ENCODE measurements at places on chromosomes 12 and 14. TPM values are rescaled to one million over a fixed set of nuclear protein-coding genes. Genes with fewer than 3 reads are reported as not detected.

The PROX2 gene
- total RNA-seq = 0.58 TPM

The CCDC92 gene
- total RNA-seq = 31.9 TPM

The CLEC4A gene
- 1.3 TPM for total RNA-seq

The RAD9B gene
- 0.47 TPM for total RNA-seq

The FAM181A gene
- not detected for total RNA-seq

The GPRC5A gene
- total RNA-seq = 2.2 TPM

The AQP2 gene
- 0.81 TPM for total RNA-seq

The TBK1 gene
- 14.6 TPM for total RNA-seq

The LMO3 gene
- total RNA-seq = 59.1 TPM

The GPR84 gene
- total RNA-seq = 0.73 TPM

The KLHDC1 gene
- 0.91 TPM for total RNA-seq

DNA sequence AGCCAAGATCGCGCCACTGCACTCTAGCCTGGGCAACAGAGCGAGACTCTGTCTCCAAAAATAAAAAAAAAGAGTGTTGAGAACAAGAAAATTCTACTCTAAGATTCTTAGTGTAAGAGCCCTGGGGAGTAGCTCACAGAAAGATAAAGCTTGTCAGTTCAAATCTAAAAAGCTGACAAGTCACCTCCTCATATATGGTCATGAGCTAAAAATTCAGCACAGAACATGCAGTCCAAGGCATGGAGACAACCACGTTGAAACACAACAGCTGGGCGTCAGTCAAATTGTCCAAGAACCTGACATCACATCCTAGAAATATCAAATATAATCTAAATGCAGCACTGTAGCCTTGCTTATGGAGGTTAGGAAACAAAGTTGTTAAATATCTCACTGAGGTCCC lies 47.8 kb downstream of the CLIP1 start:
- ATAC-seq = no peak

DNA sequence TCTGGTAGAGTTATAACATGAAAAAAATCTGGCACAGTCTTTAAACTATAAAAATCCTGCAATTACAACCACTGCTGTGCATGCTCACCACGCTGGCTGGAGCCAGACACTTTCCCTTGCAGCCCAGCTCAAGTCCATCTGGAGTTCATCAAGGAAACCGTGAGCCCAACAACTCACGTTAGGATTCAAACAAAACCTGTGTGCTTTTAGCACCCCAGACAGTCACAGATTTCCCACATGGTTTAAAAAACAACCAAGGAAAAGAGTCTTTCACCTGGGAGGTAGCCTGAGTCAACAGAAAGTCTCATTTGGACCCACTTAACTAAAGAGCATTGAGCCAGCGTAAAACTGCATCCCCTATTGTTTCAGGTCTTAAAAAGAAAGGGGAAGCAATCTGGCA lies 4.7 kb downstream of the LRIG3 start:
- ATAC-seq = peak; percentile 17

DNA sequence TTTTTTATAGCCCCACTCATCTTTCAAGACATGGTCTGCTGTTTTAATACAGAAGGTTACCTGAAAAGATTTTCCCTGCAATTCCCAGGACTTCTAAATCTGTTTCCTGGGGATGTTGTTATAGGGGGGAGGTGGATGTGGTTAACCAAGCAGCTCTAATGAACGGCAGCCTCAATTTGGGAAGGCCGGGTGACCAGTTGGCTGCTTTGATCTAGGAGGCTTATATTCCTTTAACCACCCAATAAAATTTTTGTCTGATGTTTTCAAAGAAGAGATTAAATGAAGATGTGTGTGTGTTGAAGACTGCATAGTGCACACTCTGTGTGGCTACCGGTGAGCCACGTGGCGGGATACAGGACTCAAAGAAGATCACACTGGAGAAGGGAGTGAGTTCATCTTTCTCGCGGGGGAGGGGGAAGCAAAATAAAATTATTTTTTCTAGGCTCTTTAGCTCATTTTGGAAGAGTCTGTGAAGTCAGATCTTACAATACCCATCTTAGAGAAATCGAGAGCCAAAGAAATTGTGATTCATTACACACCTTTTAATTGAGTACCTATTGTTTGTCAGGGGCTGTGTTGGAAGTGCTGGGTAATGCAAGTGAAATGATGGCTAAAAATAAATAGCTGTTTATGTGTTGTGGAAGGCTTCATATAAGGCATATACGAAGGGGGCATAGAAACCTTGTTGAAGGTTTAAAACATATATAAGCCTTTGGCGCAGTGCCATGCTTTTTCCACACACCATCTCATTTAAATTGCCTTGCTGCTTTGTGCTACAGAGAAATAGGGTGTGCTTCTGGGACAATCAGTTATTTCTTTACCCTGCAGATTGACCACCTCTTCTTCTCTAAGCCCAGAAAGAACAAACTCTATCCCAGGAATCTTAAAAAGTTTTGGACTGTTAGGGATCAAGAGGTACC lies 18.5 kb downstream of the ELK3 start:
- ATAC-seq = no peak

- ATAC-seq = no peak
Observed at GRCh38 chr12:95694136-95694535, 96.4 kb downstream of the NTN4 start.

- no peak for ATAC-seq
Observed at GRCh38 chr14:55192054-55192621, 753 bp upstream of the DLGAP5 start.

DNA sequence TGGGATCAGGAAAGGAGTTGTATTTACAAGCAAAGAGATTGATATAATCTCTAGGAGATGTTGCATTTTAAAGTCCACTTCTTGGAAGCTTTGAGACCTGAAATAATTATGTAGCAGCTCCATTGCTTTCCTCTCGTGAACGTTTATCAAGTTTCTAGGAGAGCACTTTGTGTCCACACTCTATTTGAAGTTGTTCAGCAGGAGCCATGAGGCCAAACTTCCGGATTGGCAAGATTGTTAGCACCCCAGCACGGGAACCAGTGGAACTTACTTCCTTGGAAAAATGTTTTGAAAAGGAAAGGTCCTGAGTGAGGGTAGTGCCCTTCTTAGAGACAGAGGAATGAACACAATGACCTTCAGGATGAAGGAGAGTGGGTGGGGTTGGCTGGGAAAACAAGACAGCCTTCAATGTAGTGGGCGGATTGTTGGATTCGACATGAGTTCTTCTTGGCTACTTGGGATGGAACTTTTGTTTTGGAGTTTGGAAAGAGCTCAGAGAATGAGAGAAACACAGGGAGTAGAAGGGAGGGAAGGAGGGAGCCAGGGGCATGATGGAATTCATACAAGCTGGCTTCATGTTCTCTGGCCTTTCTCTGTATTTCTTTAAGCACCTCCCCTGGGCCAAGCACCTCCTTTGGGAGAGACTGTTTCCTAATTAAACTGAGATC lies 23.8 kb upstream of the CISTR start:
- ATAC-seq = no peak

GRCh38 chr12:56299308-56299852 lies 750 bp downstream of the CS start:
- no peak for ATAC-seq

GRCh38 chr14:35197015-35197414 lies 74.7 kb downstream of the PRORP start:
- ATAC-seq = peak; percentile 97

DNA sequence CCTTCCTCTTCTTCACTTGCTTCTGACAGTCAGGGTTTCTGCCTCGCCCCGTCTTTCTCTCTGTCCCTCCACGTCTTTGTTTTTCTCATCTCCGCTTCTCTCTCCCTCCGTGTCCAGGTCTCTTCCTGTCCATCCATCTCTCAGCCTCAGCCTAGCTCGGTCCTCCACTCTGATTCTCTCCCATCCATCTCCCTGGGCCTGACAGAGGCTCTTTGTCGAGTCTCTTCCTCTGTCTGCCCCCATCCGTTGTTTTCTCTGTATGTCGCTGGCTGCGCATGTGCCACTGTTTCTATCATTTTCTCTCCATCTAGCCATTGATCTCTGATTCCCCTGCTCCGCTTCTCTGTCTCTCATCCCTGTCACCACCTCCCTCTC lies 328.9 kb upstream of the TBX3 start:
- ATAC-seq = no peak

DNA sequence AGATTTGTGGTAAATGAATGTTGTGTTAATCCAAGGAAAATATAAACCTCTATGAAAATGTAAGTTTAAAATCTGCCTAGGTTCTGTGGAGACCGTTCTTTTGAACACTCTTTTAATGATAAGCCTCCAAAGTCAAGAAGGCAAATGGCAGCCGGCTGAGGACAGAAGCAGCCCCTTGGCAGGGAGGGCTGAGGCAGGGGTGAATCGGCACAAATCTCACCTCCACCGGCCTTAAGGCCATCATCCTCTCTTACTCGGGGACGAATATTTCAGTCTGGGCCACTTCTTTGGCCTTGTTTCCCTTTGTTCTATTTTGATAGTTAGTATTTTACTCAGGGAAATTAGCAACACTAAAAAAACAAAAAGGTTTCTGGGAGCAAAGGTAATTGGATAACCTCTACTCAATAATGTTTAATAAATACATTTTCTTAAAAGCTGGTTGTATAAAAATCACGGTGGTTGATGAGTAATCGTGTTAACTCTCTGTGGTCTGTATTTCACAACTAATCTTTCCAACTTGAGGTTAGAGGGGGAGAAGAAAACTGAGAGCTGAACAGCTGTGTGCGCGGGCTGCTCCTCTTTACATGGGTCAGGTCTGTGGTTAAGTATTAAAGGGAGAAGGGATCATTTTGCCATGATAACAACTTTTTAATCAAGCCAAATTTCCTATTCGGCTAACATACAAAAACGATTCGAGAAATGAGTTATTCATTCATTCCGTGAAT lies 18.6 kb downstream of the LGMN start:
- ATAC-seq = no peak

- no peak for ATAC-seq
Observed at GRCh38 chr12:117178301-117178700, 12.0 kb downstream of the FBXO21 start.

- ATAC-seq = no peak
Observed at GRCh38 chr12:69241438-69242092, 2.2 kb downstream of the CPSF6 start.

DNA sequence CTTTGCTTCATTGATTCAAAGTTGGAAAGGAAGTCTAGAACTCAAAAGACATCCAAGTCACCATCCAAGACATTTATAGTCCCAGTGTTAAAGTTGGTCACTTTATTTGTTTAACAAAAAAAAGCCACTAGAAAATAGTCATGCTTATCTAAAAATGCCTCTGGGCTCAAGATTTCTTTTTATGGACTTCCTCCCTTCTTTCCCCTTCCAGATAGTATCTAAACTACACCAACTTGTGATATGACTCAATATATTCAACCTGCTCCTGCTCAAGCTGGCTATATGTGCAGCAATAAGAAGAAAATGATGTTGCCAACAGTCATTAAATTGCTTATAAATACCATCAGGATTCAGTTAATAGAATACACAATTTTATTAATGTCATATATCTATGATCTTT lies 1177.1 kb downstream of the FLRT2 start:
- ATAC-seq = no peak

GRCh38 chr12:11653215-11653753 lies 3.8 kb downstream of the ETV6 start:
- no peak for ATAC-seq

- no peak for ATAC-seq
Observed at GRCh38 chr14:61284001-61284400, 2.9 kb upstream of the TMEM30B start.

DNA sequence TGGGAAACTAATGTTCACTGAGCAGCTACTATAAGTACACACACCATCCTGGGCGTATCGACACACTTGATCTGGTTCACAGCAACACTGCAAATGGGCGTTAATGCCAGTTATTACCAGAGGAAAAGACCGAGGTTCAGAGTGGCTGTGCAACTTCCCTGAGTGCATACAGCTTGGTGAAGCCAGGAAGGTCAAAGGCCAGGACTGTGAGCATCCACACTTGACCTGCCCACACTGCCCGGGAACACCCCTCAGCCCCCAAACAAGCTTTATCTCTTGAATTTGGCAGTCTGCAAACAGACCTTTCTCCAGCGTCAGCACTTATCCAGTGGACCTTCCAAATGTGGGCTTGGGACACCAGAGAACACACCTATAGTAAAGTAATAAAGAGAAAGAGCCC lies 312.6 kb downstream of the BCL11B start:
- ATAC-seq = no peak

DNA sequence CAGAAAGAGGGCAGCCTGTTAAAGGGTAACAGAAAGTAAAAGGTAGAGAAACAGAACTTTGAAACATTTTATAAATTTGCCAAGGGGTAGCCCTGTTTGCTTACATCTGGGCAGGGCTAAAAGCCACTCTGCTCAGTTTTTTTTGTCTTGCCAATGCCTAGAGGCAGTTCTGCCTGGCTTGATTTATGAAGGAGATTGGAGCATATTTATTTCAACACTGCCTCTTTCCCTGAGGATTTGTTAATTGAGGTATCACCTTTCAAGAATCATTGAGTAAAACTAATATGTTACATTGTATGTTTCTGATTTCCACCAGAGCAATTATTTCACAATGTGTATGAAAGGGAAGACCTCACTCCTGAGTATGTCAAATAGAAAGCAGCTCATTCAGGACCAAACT lies 160.8 kb downstream of the GXYLT1 start:
- ATAC-seq = peak; percentile 70

DNA sequence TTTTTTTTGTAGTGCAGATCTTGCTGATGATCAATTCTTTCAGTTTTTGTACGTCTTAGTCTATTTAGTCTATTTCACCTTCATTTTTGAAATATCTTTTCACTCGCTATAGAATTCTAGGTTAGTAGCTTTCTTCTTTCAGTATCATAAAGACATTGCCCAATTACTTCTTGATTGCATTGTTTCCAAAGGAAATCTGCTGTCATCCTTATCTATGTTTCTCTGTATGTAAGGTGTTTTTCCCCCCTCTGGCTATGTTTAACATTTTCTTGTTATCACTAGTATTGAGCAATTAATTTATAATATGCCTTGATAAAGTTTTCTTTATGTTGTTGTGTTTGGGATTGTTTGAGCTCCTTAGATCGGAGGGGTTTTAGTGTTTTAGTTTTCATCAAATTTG lies 171.9 kb downstream of the BMP4 start:
- no peak for ATAC-seq

- ATAC-seq = peak; percentile 96
Observed at GRCh38 chr14:24171422-24172260, at the start of gene REC8. Gene REC8 (plus strand): TSS chr14:24172080. CDS start chr14:24172553, 473 bp downstream.

DNA sequence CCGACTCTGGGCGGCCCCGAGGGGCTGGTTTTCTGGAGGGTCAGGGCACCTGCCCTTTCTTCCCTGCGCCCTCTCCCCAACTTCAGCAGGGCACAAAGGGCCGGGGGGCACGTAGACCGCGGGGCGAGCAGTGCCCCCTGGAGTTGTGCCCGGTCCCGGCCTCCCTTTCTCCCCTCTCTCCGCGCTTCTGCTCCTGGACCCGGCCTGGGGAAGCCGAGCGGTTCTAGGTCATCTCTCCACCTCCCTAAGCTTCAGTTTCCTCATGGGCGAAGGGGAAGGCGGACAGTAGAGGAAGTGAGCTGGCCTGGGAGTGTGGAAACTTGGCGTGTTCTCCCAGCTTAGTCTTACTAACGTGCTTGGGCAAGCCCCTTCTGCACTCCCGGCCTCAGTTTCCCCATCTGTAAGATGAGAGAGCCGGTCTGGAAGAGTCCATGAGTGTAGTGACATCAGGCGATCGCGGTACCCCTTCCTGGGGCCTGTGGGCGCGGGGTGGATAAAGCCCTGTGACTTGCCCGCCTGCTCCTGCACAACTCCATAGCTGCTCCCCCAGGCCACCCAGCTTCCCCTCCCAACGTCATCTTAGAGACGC lies 158.6 kb upstream of the PARP11 start:
- ATAC-seq = no peak

- no peak for ATAC-seq
Observed at GRCh38 chr12:89350630-89351488, 1.4 kb downstream of the DUSP6 start.
